ENCODE measurements at places on chromosomes 4 and X. TPM values are rescaled to one million over a fixed set of nuclear protein-coding genes. Genes with fewer than 3 reads are reported as not detected.

HERC6 gene
- 0.92 TPM for polyA plus RNA-seq

NPY1R gene
- polyA plus RNA-seq, result 0.51 TPM

DOK7 gene
- 17.3 TPM for polyA plus RNA-seq

CSAG1 gene
- polyA plus RNA-seq, result 0.04 TPM

PARM1 gene
- polyA plus RNA-seq, result 2.5 TPM

GABRQ gene
- polyA plus RNA-seq, result not detected

PASD1 gene
- not detected for polyA plus RNA-seq

AFM gene
- not detected for polyA plus RNA-seq

BMX gene
- polyA plus RNA-seq, result 0.91 TPM

SMARCA1 gene
- polyA plus RNA-seq, result 13.6 TPM

AKAP4 gene
- polyA plus RNA-seq, result not detected

ZNF718 gene
- polyA plus RNA-seq, result 0.72 TPM

PJA1 gene
- 9.9 TPM for polyA plus RNA-seq

CTAG2 gene
- polyA plus RNA-seq, result not detected

BOD1L1 gene
- polyA plus RNA-seq, result 12.8 TPM

ADH1A gene
- polyA plus RNA-seq, result not detected

ZCCHC4 gene
- 5.3 TPM for polyA plus RNA-seq

SYTL4 gene
- 1.6 TPM for polyA plus RNA-seq

ARHGAP4 gene
- polyA plus RNA-seq, result 7.6 TPM

XAGE2 gene
- polyA plus RNA-seq, result not detected

CFAP47 gene
- polyA plus RNA-seq, result not detected
